ENCODE measurements at places on chromosomes 11 and 22.

GRCh38 chr11:93216511-93217101, 18.8 kb upstream of the SLC36A4 start:
- no peak for DNase-seq

DNA sequence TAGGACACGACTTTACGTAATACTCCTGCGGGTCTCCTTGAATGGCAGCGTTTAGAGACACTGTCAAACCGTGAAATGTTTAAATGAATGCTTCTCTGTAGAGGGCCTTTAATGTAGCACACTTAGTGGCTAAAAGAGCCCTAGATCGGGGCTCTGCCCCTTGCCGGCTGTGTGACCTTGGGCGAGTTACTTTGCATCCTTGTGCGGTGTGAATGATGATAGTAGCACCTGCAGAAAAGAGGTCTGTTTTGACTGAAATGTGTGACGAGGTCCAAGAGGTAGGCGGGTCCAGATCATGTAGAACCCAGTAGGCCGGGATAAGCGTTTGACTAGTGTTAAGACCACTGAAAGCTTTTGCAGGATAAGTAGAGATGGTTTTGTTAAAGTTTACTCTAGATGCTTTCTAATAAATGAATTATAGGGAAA, 866 bp downstream of the MED17 start:
- DNase-seq: no peak

GRCh38 chr11:12599408-12600143, 74.6 kb upstream of the TEAD1 start:
- peak; percentile 39 for DNase-seq

GRCh38 chr22:35552196-35552842, 11.7 kb downstream of the RASD2 start:
- DNase-seq: no peak

DNA sequence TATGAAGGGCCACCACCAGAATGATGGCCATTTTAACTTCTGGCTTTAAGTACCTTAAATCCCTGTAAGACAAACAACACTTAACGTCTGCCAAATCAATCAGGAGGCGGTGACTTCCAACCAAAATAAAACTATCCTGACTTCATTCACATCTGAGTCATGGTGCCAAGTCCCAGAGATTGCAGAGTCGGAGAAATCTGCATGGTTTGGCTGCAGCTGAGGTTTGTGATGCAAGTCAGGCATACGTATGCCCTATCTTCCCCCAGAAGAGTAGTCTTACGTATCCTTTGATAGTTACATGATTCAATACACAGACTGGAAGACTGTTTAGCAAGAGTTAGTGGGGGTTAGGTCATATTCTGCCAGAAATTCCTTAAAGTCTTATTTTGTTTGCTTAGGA, 1.7 kb upstream of the GAB2 start:
- DNase-seq: no peak

DNA sequence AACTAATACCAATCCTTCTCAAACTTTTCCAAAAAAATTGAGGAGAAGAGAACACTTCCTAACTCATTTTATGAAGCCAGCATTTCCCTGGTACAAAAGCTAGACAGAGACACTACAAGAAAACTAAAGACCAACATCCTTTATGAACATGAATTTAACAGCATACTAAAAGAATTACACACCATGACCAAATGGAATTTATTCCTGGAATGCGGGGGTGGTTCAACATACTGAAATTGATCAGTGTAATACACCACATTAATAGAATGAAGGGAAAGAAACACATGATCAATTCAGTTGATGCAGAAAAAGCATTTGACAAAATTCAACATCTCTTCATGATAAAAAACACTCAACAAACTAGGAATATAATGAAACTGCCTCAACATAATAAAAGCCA, 148.1 kb downstream of the WNT7B start:
- no peak for DNase-seq

GRCh38 chr22:26636296-26636695, 14.5 kb downstream of the CRYBA4 start:
- no peak for DNase-seq

GRCh38 chr11:91173701-91174100, 950.9 kb upstream of the CHORDC1 start:
- DNase-seq: no peak

GRCh38 chr11:12043959-12044791, 35.7 kb upstream of the DKK3 start:
- DNase-seq: peak; percentile 88

DNA sequence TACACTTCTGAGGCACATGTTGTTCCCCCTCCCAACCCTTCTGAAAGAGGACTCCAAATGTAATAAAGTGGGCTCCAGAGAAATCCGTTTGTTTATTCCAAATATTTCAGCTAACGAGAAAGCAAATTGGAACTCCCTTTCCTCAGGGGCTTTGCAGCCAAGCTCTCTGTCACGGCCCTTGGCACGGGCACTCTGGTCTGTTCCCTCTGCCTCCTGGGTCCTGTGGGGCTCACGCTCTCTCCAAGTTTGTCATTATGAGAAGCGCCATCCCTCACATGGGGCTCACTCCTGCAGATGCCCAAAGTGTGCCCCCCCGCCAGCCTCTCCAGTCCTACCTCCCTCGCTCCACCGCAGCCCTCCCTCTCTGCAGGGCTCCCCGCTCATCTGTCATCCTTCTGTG, 125.4 kb upstream of the POU2AF2 start:
- DNase-seq: no peak

DNA sequence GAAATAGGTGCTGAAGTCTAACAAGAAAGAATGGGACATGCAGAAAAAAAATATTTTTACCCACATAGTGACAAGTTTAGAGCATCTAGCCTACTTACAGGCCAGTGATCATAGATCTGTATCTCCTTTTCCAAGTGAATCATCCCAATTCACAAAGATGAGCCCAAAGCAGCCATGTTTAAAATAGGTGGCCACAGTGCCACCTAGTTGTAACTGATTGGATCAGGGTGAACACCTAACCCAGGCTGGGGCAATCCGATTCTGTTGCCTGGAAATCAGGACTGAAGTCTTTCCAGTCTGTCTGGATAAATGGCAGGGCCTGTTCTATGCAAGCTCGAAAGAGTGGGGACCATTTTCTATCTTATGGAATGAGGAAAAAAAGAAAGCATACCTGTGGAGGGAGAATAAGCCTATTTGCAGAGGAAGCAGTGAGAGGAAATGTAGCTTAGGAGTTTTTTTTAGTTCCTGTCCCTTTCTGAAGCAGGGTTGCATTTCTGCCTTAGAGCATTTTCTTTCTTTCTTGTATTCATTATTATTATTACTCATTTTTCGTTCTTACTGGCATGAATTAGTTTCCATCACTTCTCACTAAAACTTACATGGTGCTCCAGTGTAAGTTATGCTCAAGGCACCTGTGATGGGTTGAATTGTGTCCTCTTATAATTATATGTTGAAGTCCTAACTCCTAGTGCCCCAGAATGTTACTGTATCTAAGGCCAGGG, 113.2 kb upstream of the RAG2 start:
- no peak for DNase-seq

GRCh38 chr11:61131186-61131585, 28.9 kb downstream of the CD5 start:
- DNase-seq: no peak

GRCh38 chr22:47586038-47586437, 823.6 kb downstream of the TBC1D22A start:
- no peak for DNase-seq

DNA sequence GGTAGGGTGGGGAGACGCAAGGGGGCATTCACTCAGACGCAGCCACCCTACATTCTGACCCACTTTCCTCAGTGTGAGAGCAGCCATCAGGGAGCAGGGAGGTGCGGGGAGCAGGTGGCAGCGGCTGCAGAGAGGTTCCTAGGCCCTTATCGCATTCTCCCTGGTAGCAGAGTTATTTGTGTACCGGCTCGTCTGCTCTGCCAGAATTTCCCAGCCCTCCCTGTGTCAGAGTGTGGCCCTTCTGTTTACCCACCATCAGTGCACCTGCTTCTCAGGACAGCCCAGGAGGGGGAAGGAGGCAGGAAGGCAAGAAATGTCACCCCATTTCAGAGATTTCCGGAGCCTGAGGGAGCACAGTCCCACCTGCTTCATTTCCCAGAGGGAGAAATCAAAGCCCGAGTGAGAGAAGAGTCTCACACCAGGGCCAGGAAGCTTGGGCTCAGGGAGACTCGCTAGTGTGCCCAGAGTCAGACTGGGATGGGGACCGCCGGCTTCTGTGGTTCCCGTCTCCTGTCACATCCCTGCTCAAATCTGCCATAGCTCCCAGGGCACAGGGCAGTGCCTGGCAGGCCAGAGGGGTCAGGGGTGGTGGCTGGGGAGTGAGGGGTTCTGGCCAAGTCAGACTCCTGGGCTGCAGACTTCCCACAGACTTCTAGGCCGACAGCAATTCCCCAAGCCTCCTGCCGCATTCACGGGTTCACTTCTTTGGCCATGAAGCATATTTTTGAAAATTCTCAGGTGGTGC, 49.7 kb downstream of the ARRB1 start:
- peak; percentile 40 for DNase-seq

DNA sequence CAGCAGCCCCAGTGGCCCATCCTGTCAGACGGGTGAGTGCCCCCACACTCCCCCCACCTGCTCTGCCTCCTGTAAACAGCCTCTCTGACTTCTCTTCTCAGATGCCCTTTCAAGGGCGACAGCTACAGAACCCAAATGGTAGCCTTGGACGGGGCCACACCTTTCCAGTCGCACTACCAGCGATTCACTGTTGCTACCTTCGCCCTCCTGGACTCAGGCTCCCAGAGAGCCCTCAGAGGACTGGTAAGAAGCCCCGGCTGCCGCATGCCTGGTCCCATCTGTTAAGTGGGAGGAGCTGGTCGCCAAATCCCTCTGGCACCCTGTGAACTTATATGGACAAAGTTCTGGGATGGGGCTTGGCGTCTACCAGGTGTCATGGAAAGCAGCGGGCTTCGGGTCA, 6.2 kb downstream of the ZP1 start:
- DNase-seq: no peak

DNA sequence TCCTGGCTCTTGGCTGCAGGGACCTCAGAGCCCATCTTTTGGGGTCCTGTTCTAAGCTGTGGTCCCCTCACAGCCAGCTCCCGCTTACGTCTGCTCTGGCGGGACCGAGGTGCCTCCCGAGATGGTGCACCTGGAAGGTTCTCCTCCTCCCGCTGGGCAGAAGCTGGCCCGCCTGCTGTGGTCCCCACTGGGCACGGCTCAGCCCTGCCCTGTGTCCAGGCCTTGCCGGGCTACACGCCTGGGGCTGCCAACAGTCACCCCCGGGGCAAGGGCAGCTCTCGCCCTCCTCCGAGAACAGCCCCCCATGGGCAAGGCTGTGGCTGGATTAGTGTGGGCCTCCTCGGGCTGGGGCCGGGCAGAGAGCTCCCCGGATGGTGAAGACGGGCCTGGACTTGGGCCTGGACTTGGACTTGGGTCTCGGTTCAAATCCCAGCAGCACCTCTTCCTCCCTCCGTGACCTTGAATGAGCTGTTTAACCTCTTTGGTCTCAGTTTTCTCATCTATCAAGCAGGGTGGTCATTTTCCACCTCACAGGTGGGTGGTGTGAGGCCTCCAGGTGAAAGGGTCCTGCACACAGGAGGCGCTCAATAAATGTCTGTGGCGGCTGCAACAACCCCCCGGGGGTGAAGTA, 998 bp downstream of the BAIAP2L2 start:
- DNase-seq: peak; percentile 88

DNA sequence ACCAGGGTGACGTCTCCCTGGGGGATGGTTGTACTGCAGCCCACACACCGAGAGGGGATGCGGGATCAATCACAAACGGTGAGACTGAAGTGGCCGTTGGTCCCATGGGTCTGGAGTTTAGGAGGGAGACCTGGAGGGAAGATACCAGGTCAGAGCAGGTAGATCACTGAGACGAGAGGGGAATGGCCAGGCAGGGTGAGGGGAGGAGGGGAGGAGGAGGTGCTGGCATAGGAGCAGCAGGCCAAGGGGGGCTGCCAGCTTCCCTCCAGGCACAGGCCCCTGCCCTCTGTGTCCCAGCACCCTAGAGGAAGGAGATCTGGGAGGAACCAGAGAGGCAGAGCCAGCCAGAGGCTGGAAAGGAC, 7.0 kb downstream of the MAPK8IP2 start:
- no peak for DNase-seq

- no peak for DNase-seq
Measured at GRCh38 chr11:98568013-98568412, 452.7 kb upstream of the CNTN5 start.

DNA sequence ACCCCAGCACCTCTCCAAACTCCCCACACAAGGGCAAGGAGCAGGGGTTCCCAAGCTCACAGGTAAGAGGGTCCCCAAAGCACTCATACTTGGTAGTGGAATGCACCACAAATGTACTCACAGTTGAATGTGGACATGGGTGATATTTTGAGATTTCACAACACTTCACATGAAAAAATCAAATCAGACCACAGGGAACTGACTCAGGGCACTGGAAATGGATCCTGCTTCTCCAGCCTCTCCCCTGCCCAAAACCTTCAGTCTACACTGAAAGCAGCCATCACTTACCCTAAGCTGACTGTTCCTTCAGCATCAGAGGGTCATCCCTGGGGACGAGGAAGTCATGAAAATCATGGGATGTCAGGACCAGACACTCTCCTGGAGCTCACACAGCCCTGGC, 40.2 kb downstream of the SCGB1A1 start:
- DNase-seq: no peak

GRCh38 chr22:20226077-20226716, 41.9 kb downstream of the RTN4R start:
- DNase-seq: no peak

GRCh38 chr11:107609400-107610218, 18.7 kb downstream of the ELMOD1 start:
- DNase-seq: peak; percentile 30

Data from retina (tissue), 1 donor.